ENCODE measurements at places on chromosomes 5 and 9. TPM values are rescaled to one million over a fixed set of nuclear protein-coding genes. Genes with fewer than 3 reads are reported as not detected.

GRCh38 chr9:114097613-114098020, 1.5 kb downstream of the KIF12 start:
- H3K27me3 ChIP-seq, result peaks cover 32% of the 10 kb centered on the region
- no peak overlapping the region for H3K27ac ChIP-seq
- no peaks in the 10 kb centered on the region for H3K36me3 ChIP-seq
- no peaks in the 10 kb centered on the region for H3K4me1 ChIP-seq
- no peak for DNase-seq

DNA sequence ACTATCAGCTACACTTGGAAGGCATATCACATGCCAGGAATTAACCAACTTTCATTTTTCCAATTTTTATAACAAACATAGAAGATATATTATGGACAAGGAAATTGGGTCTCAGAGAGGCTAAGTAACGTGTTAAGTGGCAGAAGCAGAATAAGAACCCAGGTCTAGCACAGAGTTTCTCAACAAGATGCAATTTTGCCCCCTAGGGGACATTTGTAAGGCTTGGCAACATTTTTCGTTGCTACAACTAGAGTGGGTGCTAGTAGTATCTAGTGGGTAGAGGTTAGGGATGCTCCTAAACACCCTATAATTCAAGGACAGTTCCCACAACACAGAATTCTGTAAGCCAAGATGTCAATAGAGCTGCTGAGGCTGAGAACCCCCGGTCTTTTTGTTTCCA, 180.6 kb downstream of the SNCAIP start:
- H3K27me3 ChIP-seq, result no peaks in the 10 kb centered on the region
- DNase-seq, result no peak
- H3K36me3 ChIP-seq, result no peaks in the 10 kb centered on the region
- no peak overlapping the region for H3K4me3 ChIP-seq

- peaks cover 10% of the 10 kb centered on the region for H3K36me3 ChIP-seq
- H3K27ac ChIP-seq, result no peak overlapping the region
- no peak for DNase-seq
- peaks cover 31% of the 10 kb centered on the region for H3K4me1 ChIP-seq
- no peak overlapping the region for H3K4me3 ChIP-seq
Measured at GRCh38 chr5:142819292-142819691, 49.1 kb downstream of the ARHGAP26 start.

DNA sequence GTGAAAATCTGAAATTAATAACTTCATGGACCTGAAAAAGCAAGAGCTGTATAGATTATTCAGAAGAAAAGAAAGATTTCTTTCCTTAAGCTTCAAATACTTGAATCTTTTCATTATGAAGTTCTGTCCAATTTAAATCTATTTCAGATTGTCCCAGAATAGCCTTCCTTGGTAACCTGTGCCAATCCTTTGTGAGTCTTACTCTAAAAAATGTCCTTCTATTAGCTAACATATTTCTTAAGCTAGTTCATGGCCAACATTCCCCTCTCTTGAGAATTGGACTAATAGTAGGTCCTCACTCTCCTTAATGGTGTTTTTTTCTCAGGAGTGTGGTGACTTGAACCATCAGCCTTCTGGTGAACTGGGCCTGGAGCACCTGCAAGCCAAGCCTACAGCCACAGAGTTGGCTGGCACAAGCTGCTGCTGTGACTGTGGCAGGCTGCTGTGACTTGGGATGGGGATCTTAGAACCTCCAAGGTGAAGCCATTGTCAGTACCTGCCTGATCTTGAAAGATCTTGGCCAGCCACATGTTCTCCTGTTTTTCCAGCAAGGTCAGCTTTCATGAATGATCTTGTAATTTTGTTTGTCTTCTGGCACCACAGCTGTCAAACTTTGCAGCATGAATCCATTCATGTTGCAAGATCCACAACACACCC, 262.6 kb upstream of the MAP3K1 start:
- no peak overlapping the region for H3K4me3 ChIP-seq
- no peak for DNase-seq
- no peaks in the 10 kb centered on the region for H3K36me3 ChIP-seq
- H3K27ac ChIP-seq, result no peak overlapping the region

DNA sequence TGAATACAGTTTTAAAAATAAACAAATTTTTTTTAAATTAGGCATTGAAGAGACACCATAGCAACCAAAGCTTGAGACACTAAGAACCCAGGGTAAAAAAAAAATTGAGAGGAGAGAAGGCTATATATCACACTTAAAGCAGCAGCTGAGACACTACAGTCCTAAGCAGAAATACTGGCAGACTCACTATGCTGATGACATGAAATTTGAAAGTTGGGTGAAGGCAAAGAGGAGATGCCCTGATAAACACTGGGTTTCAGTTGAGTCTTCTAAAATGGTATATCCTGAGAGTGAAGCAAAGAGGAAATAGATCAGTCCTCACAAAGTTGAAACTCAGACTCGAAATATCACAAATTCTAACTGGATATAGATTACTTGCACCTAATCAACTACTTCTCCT, 419.9 kb upstream of the CDH9 start:
- H3K27me3 ChIP-seq, result no peaks in the 10 kb centered on the region
- no peak overlapping the region for H3K27ac ChIP-seq

- no peak for DNase-seq
- H3K4me3 ChIP-seq, result no peak overlapping the region
- H3K27ac ChIP-seq, result no peak overlapping the region
- no peaks in the 10 kb centered on the region for H3K36me3 ChIP-seq
- no peaks in the 10 kb centered on the region for H3K4me1 ChIP-seq
Measured at GRCh38 chr5:1542781-1543180, 19.0 kb upstream of the LPCAT1 start.

DNA sequence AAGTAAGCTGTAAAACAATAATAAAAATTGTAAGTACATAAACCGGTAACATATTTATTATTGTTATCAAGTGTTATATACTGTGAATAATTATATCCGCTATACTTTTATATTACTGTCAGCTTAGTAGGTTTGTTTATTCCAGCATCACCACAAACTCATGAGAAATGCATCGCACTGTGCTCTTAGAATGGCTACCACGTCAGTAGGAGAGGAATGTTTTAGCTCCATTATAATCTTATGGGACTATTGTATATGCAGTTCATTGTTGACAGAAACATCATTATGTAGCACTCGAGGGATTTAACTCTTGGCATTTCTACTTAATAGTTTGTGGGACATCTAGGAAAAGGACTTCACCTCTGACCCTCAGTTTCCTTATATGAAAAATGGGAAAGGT, 16.4 kb downstream of the SLC12A2 start:
- no peak for DNase-seq
- H3K27me3 ChIP-seq, result no peaks in the 10 kb centered on the region
- peaks cover under 1% of the 10 kb centered on the region for H3K4me1 ChIP-seq
- peaks cover 25% of the 10 kb centered on the region for H3K36me3 ChIP-seq
- H3K4me3 ChIP-seq, result no peak overlapping the region

GRCh38 chr5:147751156-147751830, 31.2 kb downstream of the JAKMIP2 start:
- no peaks in the 10 kb centered on the region for H3K27me3 ChIP-seq
- H3K4me1 ChIP-seq, result no peaks in the 10 kb centered on the region
- H3K4me3 ChIP-seq, result no peak overlapping the region
- H3K36me3 ChIP-seq, result no peaks in the 10 kb centered on the region

DNA sequence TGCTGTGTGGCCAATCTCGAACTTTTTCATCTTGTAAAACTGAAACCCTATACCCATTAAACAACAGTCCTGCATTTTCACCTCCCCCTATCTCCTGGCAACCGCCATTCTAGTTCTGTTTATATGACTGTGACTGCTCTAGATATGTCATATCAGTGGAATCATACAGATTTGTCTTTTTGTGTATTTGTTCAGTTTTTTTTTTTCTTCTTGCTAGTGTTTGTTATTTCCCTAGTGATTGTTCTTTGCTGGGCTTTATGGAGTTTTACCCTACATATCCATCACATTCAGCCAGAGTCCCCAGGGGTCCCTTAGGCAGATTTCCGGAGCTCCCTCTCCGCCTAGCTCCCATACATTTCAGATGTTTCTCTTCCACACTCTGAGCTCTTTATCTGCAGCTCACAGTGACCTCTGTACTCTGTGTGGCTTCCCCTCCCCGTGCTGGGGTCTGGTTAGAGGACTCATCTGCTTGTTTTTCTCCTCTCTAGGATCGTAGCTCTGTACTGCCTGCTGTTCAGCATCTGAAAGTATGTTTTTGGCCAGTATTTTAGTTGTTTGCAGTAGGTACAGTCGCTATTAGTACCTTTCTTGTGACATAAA, 25.1 kb upstream of the CARTPT start:
- H3K4me1 ChIP-seq, result peaks cover 10% of the 10 kb centered on the region
- H3K4me3 ChIP-seq, result no peak overlapping the region
- no peak overlapping the region for H3K27ac ChIP-seq
- no peak for DNase-seq

DNA sequence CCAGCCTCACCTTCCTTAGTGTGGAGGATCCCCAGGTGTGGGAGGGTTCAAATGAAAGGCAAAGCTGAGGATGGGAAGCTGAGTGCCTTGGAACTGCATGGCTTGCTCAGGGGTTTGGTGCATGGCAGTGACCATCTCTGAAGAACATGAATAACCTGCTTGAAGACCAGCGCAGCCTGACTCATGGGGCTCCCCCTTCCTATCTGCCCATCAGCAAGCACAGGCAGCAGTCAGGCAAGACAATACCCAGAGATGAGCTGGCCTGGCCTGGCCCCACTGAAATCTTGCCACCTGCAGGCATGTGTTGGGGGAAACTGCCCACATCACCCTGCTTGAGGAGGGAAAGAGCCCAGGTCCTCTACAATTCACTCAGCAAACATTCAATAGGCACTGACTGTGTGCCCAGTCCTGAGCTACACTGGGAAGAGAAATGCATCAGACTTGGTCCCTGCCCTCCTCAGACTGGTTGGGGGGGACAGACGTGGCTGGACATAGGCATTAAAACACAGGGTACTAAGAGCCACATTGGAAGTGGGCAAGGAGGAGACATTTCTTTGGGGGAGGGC, 105.0 kb upstream of the ALDH1B1 start:
- DNase-seq, result no peak
- no peaks in the 10 kb centered on the region for H3K27me3 ChIP-seq
- H3K27ac ChIP-seq, result no peak overlapping the region
- H3K4me3 ChIP-seq, result no peak overlapping the region

- no peak for DNase-seq
- H3K4me1 ChIP-seq, result peaks cover 2% of the 10 kb centered on the region
- peaks cover 52% of the 10 kb centered on the region for H3K27me3 ChIP-seq
- no peaks in the 10 kb centered on the region for H3K36me3 ChIP-seq
Measured at GRCh38 chr5:135578685-135579341, at the start of gene CXCL14. Gene CXCL14 (minus strand): TSS chr5:135578991. CDS start chr5:135578778, 213 bp downstream.

GRCh38 chr5:33806738-33807442, 84.9 kb downstream of the ADAMTS12 start:
- no peak overlapping the region for H3K27ac ChIP-seq
- H3K4me1 ChIP-seq, result peaks cover 6% of the 10 kb centered on the region
- no peak overlapping the region for H3K4me3 ChIP-seq
- no peak for DNase-seq
- no peaks in the 10 kb centered on the region for H3K36me3 ChIP-seq

- H3K4me1 ChIP-seq, result peaks cover 81% of the 10 kb centered on the region
- peak within 1 kb of the TSS; percentile 61 for H3K4me3 ChIP-seq
- peaks cover 8% of the 10 kb centered on the region for H3K36me3 ChIP-seq
- DNase-seq, result peak; percentile 41
Measured at GRCh38 chr9:4666042-4666699, at the start of gene SPATA6L. Gene SPATA6L (minus strand): TSS chr9:4666480. CDS start chr9:4666250, 230 bp downstream.

GRCh38 chr5:1840071-1840547, 38.9 kb downstream of the NDUFS6 start:
- no peak overlapping the region for H3K27ac ChIP-seq
- H3K27me3 ChIP-seq, result peaks cover 7% of the 10 kb centered on the region
- no peak overlapping the region for H3K4me3 ChIP-seq
- no peak for DNase-seq

DNA sequence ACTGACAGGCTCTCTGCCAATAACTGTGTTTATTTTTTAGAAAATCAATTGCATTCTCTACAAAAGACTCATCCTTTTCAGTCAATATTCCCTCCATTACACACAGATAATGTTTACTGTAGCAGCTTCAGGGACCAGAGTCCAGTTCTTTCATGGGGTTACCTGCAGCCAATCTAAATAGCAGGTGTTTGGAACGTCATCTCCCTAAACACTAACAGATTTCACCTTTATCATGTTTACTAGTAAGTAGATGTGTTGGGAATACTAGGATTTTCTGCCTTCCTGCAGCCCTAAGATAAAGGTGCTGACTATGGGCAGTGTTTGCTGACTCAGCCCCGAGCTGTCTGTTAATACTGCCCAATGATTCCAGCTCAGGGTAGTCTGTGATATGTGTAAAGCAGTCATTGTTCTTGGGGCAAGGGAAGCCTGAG, 447.0 kb downstream of the KIF4B start:
- H3K4me1 ChIP-seq, result no peaks in the 10 kb centered on the region
- H3K27ac ChIP-seq, result no peak overlapping the region
- no peaks in the 10 kb centered on the region for H3K27me3 ChIP-seq
- no peak overlapping the region for H3K4me3 ChIP-seq

DNA sequence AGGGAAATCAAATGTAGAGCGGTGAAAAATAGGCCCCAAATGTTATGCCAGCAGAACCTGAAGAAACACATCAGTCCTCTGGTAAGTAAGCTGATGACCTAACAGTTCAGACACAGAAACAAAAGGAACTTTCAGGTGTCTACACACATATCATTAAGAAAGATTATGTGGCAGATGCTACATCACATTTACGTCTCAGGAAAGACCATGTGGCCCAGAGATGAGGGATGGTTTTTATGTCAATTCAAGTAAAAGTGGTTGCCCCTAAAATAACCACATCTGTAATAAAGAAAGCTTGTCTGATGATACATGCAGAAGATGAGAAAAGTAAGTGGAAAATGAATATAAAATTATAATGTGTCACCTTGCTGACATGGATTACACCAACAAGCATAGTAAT, 31.4 kb downstream of the GNAQ start:
- no peaks in the 10 kb centered on the region for H3K27me3 ChIP-seq
- peaks cover 16% of the 10 kb centered on the region for H3K36me3 ChIP-seq
- H3K27ac ChIP-seq, result no peak overlapping the region
- H3K4me3 ChIP-seq, result no peak overlapping the region

DNA sequence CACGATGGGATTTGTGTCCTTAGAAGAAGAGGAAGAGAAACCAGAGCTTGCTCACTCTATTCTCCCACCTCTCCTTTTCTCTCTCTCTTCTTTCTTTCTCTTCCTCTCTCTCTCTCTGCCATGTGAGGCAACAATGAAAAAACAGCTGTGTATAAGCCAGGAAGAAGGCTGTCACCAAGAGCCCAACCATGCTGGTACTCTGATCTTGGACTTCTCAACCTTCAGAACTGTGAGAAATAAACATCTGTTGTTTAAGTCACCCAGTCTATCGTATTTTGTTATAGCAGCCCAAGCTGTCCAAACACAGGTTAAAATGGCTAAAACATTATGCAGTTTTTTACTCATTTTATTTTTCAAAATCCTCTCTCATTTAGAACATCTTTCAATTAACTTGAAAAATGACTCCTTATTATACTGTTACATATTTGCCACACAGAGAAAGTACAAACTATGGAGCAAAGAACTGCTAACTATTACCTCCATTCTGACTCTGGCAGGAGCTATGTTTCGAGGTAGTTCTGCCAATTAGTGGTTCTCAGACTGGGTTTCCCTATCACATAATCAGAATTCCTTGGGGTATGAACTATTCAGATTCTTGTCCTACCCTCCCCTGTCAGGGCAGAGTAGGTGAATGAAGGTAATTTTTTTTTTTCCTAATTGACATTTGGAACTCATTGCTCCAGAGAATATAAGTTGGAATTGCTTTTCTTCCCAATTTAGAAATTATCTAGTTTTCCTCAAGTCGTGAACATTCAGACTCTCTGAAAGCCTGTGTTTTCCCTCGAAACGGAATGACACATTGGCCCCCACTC, 434.6 kb downstream of the ENC1 start:
- H3K27me3 ChIP-seq, result peaks cover 14% of the 10 kb centered on the region
- peaks cover 6% of the 10 kb centered on the region for H3K4me1 ChIP-seq
- no peak overlapping the region for H3K27ac ChIP-seq
- DNase-seq, result no peak

C5orf52 gene
- not detected for total RNA-seq

AP3B1 gene
- 52.3 TPM for total RNA-seq

PPIP5K2 gene
- total RNA-seq, result 67.1 TPM

C5 gene
- 2.4 TPM for total RNA-seq

SOX30 gene
- total RNA-seq, result 0.10 TPM

TAF1L gene
- total RNA-seq, result not detected

Measured in activated CD4-positive, alpha-beta T cell treated with anti-CD3 and anti-CD28 coated beads, Interleukin-2, amount 10 ng/mL, durations not matched to agents 7 days and 5 days (primary cell).